ENCODE measurements at places on chromosomes 6 and 20. TPM values are rescaled to one million over a fixed set of nuclear protein-coding genes. Genes with fewer than 3 reads are reported as not detected.

DNA sequence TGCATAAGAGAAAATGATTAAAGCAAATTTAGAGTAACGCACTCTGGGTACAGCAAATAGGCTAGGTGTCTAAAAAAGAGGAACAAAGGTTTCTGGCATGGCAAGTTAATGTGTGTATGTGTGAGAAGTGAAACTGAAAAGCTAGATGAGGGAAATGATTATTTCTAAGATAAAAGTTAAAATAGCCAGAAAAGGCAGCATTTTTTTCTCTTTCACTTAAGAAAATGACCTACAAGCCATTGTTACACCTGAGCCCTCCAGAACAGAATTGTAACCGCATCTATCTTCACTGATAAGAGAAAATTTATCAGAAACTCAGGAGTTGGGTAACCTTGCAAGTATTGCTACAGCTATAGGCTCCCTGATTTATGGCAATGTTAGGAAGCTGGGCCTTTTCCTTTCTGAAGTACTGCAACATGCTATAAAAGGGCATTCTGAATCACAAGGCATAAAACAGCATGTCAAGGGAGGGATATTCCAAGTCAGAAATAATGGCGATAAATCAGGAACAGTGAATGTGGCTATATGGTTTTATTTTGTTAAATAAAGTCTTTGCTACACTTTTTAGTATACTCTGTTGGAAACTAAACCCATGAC, 395.3 kb downstream of the TBC1D32 start:
- no peak for DNase-seq

- DNase-seq: no peak
Observed at GRCh38 chr6:90149280-90149679, 147.4 kb downstream of the BACH2 start.

DNA sequence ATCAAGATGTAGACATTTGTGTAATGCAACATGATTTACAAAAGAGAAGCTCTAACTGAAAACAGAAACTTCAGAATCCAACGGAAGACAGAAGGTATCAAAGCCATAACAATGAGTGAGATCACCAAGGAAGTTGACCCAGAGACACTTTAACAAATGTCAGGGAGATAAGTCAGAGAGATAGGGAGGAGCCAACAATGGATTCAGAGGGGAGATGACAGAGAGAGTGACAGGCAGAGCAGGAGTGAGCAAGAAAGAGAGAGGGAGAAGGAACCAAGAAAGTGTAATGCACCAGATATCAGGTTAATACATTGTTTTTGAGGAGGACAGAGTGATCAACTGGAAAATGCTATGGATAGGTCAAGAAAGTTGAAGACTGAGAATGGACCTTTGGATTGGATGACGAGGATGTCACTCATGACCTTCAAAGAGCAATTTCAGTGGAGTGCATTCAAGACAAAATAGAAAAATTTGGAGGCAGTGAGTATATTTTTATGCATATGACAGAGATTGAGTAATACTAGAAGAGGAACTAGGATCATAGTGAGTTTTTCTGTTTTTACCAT, 86.6 kb downstream of the TRDN start:
- no peak for DNase-seq

DNA sequence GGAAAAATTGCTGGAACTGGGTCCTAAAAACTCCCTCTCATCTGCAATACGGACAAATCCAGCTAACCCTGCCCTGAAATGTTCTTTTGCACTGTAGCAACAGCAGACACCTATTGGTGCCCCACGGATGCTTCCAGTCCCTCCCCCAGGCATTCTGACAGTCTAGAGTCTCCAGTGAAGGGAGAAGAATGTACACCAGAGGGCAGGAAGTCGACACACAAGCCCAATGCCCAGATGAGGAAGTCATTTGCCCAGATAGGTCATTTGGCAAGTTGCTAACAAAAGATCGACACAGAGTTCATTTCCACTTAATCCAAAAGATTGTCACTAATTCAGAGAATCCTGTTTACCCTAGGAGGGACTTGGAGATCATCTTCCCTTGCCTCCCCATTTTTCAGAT, 293.0 kb upstream of the PRDM1 start:
- no peak for DNase-seq

GRCh38 chr6:118502169-118502568, 45.9 kb upstream of the PLN start:
- DNase-seq: no peak

DNA sequence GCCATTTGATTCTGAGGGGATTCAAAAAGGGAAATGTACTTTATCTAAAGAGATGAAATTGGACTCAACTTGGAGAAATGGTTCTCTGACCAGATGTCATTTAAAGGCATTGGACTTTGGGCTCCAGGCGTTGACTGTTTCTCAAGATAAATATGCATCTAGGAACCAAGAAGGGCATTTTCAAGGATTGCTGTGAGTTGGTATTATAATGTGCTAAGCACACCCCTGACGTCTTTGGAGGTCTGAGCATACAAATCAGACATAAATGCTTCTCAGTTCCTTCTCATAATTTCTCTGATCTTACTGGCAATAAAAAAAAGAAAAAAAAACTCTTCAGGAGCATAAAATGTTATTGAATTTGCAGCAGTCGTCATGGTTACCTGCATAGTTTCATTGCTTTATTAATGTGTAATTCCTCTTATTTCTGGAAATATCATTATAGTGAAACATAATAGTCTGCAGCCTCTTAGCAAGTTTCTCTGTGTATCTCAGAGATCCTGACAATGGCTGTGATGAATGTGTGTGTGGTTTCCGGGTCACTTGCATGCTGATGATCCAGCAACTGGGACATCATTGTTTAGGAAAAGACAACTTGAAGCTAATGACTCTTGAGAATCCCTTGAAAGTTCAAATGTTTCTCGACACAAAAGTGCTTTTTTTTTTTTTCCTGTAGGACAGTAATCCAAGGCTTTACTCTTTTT, 136.0 kb downstream of the AIG1 start:
- no peak for DNase-seq

- peak; percentile 77 for DNase-seq
Observed at GRCh38 chr6:150599199-150600009, at the start of gene PLEKHG1. Gene PLEKHG1 (plus strand): TSS chr6:150599885. CDS start chr6:150733682, 133,797 bp downstream.

DNA sequence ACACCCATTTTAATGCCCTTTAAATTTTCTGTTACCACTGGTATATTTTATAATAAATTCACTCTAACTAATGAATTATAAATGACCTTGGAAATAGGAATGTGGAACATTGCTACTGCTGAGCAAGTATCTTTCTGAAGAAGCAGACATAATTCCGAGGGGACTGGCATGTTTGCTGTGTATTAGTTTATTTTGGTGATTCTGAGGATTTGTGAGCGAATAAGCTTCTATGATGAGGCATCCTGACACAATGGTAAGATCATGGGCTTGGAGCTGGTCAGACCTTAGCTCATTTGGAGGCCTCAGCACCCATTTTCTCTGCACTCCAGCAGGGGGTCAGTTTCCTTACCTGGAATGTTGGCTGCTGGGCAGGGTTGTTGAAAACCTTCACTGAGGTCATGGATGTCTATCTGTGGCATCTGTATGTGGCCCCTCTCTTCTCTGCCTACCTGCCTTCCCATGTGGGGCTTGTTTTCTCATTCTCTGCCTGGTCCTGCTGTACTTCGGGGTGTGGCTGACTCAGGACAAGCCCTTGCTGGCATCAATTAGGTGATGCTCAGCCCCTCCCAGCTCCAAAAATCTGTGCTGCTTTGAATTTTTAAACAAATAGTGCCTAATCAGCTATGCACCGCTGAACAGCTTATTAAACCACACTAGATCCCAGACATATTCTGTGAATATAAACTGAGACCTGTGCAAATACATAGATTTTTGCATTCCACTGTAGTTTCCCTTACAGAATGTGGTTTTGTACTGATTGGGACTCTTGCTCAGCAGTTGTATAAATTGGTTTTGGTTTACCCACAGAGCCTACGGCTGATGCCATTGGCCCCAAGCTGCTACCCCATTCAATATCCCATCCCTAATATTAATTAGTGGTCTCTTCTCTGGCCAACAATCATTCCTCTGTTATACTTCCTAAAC, 10.7 kb downstream of the ARID1B start:
- DNase-seq: no peak

DNA sequence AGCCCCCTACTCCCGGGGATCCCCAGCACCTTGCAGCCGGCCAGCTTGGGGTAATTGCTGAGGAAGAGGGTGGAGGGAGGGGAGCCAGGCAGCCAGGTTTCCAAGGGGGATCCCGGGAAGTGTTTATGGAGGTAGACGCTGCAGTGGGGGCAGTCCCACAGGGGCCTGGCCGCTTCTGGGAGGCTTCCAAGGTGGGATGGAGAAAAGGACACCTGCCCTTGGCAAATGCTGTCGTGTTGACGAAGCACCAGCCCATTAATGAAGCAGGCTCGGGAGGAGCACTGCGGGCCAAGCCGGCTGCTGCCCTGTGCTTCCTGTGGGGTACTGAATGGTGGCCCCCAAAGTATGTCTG, 82.4 kb downstream of the TMEM242 start:
- no peak for DNase-seq

- DNase-seq: no peak
Observed at GRCh38 chr20:18805881-18806280, 7.7 kb upstream of the SCP2D1 start.

GRCh38 chr6:92510137-92510536, 909.2 kb downstream of the EPHA7 start:
- DNase-seq: no peak

GRCh38 chr6:54958446-54958845, 111.9 kb downstream of the FAM83B start:
- no peak for DNase-seq

GRCh38 chr6:149950423-149950822, 8.6 kb downstream of the ULBP2 start:
- no peak for DNase-seq

DNA sequence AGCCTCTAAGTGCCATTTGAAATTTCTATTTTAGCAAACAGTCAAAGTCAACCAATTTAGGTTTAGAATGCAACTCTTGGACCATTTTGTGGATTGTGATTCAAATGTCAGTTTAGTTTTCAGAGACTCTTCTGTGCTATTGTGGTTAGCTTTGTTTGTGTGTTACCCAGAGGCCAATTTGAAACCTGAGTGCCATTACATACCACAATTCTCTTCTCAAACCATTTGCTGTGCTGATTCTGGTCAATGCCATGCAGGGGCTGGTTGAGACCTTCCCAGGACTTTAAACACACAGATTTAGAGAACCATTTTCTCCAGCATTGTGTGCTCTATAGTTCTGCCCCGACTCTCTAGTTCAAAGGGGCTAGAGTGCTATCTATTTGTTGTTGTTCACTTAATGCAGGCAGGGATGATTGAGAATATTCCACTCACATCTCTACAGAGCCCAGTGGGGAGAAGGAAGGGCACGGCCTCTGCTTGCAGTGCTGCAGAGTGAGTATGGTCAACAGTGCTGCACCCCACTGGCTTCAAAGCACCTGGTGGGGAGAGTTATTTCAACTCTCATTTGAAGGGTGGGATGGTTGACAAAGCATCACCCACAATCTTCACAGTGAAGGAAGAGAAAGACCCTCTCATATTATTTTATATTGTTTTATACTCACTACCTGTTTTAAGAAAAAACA, 738.2 kb downstream of the COL12A1 start:
- DNase-seq: no peak

The RPS21 gene
- 4,111 TPM for polyA plus RNA-seq

The LPA gene
- not detected for polyA plus RNA-seq

The IL20RA gene
- polyA plus RNA-seq: 1.8 TPM

The ADGRF4 gene
- polyA plus RNA-seq: 0.01 TPM

The DCDC2 gene
- polyA plus RNA-seq: not detected

The SCRT2 gene
- not detected for polyA plus RNA-seq

The SNAI1 gene
- 3.2 TPM for polyA plus RNA-seq

All from heart right ventricle (tissue), 16 donors.